ENCODE measurements at places on chromosomes 4 and X.

DNA sequence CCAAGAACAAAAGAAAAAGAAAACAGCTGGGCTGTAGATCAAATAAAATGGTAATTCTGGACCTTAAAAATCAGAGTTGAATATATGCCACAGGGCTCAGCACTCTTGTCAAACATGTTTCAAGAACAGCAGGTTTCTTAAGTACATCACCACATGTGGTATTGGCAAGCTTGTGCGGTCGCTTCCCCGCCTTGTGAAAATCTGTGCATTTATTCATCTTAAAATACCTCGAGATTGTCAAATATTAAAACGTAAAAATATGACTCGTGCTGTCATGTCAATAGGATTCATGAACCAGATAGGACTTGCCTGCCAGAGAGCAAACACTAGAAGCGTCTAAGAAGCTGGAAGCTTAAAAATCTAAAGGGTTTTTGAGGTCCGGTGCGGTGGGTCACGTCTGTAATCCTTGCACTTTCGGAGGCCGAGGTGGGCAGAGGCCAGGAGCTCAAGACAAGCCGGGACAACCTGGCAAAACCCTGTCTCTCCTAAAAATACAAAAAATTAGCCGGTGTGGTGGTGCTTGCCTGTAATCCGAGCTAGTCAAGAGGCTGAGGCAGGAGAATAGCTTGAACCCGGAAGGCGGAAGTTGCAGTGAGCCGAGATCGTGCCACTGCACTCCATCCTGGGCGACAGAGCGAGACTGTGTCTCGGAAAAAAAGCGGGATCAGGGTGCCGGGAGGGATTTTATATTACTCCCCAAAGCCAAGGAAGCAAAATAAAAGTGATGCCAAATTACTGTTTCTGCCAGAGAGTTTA is 40.2 kb upstream of the TMEM154 start:
- no peak for DNase-seq

- DNase-seq = no peak
Measured at GRCh38 chr4:52507774-52508173, 151.3 kb downstream of the USP46 start.

DNA sequence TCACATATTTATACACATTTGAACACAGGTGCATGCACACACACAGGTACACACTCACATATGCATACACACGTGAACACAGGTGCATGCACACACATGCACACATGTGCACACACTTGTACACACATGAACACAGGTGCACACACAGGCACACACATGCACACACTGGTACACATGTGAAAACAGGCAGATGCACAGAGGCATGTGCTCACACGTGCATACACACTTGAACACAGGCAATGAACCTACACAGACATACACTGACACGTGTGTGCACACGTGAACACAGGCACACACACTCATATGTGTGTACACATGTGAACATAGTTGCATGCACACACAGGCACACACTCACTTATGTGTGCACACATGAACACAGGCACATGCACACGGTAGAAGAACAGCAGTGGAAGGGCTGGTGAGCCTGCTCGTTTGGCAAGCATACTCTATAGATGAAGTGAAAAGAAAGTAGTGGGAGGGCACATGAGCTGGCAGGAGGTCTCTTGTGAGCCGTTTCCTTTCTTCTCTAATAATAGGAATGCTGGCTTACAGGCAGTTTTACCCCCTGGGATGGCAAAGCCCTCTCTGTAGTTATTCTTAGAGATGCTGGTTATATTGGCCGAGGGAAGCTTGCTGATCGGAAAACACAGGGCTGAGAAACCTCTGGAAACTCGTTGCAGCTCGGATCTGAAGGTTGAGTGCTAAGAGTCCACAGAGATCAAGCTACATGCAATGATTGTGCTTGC is 279.6 kb upstream of the CLNK start:
- DNase-seq = no peak

DNA sequence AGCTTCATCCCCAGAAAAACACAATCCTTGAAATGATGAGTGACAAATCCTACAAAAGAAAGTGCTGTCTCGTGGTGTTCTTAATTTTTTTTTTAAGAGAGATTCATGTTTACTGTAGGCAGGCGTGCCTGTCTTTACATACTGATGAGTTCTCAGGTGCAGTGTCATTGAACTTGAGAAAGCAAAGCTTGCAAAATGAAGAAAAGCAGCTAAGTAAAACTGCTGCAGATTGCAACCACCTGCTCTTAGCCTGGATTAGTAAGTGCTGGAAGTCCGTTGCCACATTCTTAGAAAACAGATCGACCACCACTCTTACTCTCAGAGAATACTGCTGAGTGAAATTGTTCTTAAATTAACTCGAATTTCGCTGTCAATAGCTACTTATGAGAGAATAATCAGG is 854.6 kb downstream of the TRIML1 start:
- no peak for DNase-seq

DNA sequence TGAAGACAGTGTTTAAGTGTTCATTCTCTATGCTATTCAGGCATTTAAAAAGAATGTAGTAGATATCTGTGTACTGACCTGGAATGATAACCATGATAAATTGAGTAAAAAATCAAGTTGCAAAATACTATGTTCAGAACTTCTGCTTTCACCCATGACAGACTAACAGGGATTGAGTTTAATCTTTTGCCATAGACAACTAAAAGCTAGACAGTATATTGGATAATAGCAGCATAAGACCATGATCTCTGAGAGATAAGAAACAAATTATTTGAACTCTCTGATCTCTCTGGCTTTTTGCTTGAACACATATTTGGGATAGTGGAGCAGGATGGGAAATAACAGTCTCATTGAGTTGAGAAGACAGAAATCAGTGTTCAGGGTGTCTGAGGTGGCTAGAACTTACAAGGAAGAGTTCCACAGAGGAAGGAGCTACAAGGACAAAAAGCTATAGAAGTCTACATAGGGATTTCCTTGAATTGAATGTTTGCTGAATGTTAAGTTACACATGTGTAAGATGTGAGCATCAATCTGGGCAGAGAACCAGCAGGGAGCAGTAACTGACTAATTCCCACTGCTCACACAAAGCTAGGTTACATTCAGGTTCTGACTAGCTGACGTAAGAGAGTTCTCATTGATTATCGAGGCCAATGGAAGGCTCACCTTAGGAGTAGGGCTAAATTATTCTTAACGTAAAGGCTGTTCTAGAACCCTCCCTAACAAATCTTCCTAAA is 60.4 kb downstream of the SLC30A9 start:
- no peak for DNase-seq

- DNase-seq = no peak
Measured at GRCh38 chr4:39706334-39706733, 8.4 kb downstream of the UBE2K start.

DNA sequence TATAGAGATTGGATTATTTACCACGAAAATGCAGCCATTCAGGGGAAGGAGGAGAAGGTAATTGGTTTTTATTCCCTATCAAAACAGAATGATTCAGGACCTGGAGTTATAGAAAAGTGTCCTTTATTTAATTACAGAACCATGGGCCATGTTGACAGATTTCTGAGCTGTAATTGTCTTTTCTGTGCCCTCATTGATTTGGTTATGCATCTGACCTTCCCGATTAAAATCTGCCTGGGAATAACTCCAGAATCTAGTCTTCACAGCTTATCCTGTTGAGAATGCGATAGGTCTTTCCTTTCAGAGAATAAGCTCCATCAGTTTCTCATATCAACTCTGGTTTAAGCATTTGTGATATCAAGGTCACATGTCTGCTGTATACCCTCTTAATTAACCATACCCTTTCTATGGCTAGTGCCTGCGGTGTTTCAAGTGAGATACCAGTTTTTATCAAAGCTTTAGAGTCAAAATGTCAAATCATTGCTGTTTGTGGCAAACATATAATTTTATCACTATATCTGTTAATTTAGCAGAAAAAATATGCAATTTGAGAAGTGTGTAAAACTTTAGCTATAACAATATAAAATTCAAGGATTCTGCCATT is 37.2 kb upstream of the ANK2 start:
- no peak for DNase-seq

DNA sequence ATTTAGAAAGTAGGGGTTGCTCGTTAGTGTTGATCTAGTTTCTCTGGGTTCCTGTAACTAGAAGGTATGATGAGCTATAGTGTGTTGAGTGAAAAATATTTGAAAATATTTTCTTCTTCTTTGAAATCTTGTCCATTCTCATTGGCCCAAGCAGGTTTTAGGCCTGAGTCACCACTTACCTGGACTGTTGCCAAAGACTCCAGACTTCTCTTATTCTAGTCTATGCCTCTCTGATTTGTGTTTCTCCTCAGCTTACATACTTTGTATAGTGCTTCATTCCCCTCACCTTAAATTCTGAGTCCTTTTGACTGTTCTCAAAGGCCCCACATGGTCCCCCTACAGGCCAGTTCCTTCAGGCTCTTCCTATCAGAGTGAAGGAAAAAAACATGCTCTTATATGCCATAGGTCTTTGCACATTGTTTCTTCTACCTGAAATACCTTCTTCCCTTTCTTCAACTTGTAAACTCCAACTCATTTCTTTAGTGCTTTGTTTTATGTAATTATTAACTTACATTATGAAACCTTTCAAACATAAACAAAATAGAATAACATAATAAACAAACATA is 258.2 kb downstream of the PPP1R2C start:
- no peak for DNase-seq

DNA sequence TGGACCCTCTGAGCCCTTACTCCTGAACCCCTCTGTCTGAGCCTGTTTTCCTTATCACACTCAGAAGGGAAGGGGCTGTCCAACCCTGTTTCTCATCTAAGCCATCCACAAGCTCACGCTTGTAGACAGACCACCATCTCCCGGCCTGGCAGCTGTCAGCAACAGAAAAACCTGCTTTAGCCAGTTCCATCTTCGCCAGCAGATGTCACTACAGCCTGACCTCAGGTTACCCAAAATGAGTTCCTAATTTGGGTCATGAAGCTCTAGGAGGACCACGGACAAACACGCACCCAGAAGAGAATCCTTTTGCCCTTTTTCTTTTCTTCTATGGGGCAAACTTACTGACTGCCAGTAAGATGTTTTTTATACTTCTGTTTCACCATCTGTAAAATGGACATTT is 445.4 kb downstream of the BCOR start:
- DNase-seq = no peak

DNA sequence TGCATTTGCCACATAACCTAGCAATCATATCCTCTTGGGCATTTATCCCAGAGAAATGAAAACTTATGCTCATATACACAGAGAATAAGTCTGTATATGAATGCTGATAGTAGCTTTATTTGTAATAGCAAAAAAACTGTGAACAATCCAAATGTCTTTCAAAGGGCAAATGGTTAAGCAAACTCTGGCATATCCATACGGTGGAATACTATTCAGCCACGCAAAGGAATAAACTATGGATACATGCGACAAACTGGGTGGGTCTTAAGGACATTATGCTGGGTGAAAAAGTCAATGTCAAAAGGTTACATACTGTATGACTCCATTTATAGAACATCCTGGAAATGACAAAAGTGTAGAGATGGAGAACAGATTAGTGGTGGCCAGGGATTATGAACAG is 17.6 kb upstream of the CBR4 start:
- no peak for DNase-seq

DNA sequence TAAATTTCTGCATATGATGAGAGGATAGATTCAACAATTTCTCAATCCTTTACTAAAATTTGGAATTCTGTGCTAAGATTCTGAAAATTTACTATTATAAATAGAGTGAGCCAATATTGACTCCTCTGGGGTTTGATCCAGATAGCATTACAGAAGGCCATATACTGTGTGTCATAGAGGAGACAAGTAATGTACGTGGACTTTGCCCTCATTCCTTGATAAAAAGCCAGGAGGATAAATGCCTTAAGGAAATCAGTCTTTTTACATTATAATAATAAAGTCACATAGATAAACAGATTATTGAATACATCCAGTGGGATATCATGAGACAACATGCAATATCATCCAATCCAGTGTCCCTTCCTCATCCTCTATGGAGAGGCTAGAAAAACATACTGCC is 188.0 kb upstream of the HDX start:
- no peak for DNase-seq

GRCh38 chr4:52852711-52853110 is 9.4 kb upstream of the RASL11B start:
- DNase-seq = no peak

- no peak for DNase-seq
Measured at GRCh38 chrX:139831675-139832456, 101.0 kb downstream of the ATP11C start.

Data from stimulated activated CD4-positive, alpha-beta T cell treated with anti-CD3 and anti-CD28 coated beads, Interleukin-1b, Interleukin-23, amount 100 ng/mL, for 1 hour (primary cell).